IMR-90 (cell line): ENCODE measurements at places on chromosomes 13 and 19. TPM values are rescaled to one million over a fixed set of nuclear protein-coding genes. Genes with fewer than 3 reads are reported as not detected.

DNA sequence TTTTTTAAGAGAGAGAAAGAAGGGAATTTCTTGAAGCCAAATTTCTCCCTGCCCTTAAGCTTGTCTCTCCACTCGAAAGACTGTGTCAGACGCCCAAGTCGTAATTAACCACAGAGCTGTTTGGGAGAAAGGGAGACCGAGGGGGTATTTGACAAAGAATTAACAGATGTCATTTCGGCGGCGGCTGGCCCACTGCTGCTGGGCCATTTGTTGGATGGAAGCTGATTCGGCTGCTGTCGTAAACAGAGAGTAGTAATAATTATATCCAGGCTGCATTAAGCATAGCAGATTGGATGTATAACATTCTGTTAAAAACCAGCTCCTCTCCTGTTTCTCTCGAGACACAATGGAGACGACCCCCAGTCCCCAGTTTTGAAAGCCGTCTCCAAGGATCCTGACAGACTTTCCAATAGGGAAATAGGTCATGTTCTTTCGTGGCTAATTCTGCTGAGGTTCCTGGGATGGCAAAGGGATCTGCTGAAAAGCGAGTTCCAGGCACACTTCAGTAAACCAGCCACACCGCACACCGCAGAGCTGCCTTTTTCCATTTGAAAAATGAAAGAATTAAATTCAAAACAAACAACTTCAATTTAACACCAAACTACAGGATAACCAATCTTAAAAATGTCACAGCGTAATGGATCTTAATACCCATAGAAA lies 71.5 kb downstream of the KCTD15 start:
- DNase-seq = no peak

DNA sequence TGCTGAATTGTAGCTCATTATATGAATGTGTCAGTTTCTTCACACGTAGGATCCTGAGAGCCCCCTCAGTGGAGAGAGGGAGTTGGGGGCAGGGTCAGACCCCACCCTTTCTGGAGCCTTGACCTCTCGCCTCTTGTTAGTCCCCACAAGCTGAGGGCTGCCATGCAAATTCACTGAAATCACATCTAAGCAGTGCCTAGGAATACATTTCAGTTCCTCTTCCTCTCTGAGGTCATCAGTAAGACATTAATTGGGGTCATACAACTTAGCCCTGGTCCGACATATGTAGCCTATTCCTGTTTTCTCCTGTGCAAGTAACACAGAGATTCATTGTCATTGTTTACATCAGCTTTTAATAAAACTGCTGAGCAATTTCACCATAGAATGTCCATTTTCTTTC lies 30.0 kb downstream of the MYO9B start:
- DNase-seq = no peak

DNA sequence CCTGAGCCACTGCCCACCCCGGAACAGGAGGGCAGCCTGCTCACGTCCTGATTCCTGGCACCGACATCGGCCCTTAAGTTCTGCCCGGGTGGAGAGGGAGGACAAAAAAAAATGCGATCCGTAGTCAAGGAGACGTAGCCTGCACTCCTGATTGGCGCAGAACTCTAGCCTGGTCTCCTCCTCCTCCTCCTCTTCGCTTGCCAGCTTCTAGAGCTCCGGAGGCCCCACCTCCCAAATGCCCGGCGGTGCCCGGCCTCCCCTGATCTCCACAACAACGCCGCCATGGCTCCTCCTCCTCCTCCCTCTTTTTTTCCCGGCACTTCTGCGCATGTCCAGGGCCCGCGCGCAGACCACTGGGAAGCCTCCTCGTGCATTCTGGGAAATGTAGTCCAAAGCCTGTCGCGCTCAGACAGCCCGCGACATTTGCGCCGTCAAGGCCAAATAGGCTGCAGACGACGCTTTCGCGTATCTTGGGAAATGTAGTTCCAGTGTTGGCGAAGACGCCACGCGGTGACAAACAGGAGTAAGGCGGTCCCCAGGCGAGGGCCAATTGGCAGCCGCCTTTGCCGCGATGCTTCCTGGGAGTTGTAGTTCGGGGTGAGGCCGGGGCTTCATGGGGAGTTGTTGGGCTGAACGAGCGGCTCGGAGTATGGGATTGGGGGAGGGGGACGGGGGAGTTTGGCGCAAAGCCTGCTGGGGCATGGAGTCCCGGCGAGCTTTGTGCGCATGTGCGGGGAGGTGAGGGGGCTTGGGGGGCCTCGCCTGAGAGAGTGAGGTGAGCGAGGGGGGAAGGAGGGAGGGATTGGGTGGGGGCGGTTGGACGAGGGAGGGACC lies at the start of gene ZNF444:
TSS of gene ZNF444 (plus strand) at position 705 of the 834 bp plus-strand sequence. CDS start 5,625 bp downstream, outside the sequence.
- DNase-seq = peak; percentile 99

DNA sequence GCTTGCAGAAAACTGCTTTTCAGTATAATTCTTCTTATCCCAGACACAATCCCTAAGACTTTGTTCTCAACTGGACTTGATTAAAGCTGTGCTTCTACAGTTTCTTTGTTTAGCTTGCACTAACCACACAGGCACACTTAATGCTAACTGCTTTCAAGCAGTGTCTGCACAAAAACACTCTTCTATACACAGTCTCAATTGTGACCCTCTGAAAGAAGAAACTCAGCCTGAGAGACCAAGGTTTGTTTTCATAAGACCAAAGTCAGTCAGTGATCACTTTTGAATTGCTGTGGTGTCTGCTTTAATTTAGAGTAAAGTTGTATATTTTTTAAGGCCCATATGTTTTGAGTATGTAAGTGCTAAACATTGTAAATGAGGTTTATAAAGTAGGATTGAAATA lies 431.2 kb downstream of the KCTD12 start:
- peak; percentile 13 for DNase-seq

- no peak for DNase-seq
Measured at GRCh38 chr19:34731019-34731829, 2.8 kb upstream of the ZNF181 start.

DNA sequence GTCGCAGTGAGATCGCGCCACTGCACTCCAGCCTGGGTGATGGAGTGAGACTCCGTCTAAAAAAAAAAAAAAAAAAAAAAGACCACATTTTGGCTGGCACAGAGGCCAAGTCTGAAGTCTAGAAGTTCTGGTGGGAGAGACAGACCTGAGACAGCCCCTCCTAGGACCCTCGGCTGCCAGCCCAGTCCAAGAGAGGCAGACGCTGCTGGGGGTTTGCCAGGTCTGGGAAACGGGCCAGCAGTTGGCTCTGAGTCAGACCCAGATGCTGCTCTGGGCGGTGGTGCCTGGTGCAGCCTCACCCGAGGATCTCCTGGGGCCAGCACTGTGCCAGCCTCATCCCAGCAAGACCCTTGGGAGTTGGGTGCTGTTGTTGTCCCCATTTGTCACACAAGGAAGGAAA lies 5.8 kb downstream of the FCHO1 start:
- DNase-seq = peak; percentile 50

- DNase-seq = no peak
Measured at GRCh38 chr19:29630655-29631054, 24.6 kb downstream of the POP4 start.

DNA sequence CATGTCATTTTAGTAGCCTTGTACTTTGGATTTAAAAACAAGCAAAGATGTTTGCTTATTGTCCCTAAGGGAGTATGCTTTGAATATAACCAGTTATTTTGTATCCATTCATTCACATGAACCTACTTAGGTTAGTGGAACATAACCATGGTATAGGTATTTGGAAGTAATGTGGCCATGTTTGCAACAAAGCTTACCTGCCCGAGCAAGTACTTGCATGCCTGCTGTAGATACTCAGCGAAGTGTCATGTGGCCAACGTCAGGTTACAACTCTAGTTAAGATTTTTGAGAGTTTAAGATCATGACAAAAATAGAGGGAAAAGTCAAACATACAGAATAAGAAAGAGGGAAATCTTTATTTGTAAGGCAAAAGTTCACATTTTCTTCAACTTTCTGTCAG lies 57.2 kb downstream of the COG6 start:
- no peak for DNase-seq

DNA sequence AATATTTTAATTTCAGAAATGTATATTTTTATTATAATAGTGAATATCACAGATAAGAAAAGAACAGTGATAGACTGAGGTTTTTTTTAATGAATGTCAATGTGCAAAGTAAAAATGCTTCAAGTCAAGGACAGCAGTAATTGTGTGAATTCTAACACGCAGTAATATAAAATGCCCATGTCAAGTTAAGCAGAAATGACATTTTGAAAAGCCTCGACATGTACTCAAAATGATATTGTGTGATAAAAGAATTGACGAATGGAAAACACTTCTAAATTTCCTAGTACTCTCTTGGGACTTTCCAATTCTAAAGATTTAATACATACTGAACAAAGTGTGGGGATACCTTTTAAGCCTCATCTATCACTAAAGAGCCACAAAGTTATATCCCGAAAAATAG lies 172.6 kb downstream of the SLITRK6 start:
- DNase-seq = no peak

DNA sequence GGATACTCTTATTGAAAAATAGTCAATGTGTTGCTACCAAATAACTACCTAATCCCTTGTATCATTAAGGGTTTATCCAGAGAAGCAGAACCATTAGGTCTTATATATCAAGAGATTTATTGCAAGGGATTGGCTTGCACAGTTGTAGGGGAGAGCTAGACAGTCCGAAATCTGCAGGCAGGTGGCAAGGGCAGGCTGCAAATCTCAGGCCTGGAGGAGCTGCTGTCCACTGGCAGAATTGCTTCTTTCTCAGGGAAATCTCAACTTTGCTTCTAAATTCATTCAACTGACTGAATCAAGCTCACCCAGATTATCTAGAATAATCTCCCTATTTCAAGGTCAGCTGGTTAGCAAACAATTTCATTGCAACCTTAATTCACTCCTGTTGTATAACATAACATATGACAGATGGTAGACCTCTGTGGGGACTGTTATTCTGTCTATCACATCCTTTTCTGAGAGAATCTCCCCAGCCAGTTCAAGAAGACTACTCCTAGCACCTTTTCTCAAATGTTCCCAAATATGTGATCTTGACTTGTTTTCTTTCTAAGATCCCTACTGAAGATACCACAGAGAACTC lies 194.2 kb downstream of the NHLRC3 start:
- no peak for DNase-seq

GRCh38 chr13:95660981-95661581 lies 15.9 kb upstream of the DNAJC3 start:
- DNase-seq = peak; percentile 50

DNA sequence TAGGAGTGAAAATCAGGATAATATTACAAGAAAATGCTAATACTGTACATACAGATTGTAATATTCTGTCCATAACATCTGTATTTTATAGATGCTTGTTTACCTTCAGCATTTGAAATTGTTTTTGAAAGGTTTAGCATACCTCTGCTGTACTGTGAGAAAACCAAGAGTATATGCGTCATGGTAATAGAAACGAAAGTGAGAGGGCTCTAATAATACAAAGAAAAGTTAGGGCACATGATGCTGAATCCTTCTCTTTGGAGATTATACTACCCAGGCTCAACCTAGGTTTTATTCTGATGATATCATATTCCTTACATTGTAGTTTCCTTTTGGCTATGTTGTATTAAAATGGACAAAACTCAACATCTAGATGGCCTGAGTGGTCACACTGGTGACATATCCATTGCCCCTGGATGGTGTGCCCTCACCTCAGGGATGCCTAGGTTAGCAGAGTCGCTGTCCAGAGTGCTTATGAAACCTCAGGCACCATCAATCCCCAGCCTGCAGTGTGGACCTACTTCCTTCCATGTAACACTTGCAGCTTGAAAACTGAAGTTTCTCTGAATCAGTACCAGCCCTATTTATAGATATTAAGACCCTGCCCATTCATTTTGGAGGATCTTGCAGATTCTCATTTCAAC lies 253.7 kb downstream of the KCTD12 start:
- no peak for DNase-seq

DNA sequence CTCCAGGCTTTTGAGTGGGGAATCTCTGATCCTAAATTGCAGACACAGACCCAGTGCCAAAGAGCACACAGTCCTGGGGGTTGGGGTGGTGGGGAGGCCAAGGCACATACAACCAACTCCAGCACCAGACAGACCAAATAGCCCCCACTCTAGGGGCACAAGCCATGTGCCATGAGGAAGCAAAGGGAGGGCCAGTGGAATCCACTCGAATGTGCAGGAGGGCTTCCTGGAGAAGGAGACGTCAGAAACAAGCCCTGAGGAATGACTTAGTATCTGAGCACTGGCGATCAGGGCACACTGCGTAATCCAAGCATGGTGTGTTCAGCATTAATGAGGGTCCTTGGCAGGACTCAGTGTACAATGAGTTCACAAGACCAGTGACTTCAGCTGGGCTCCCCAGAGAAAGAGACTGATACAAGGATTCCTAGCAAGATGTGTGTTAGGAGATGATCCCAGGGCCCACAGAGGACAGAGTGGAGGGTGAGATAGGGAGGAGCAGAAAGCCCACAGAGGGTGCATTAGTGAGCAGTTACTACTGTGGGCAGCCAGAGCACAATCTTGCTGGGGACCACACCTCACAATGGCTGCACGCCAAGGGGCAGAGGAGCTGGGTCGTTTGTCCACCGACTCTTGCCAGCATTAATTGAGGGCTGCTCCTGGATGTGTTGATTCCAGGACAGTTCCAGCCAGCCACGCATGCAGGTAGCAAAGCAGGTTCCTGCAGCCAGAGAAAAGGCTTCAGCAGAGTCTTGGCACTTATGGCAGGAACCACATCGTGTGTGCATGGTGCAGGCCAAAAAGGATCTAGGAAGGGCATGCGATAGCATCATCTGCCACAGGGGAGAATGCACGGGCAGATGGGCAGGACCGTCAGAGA lies 152.6 kb upstream of the VSTM2B start:
- no peak for DNase-seq

The GJB6 gene
- not detected in 2 replicates for total RNA-seq

The TUBA3C gene
- not detected in 2 replicates for total RNA-seq

The STRN4 gene
- 36.7 and 37.8 TPM in 2 replicates for total RNA-seq

The ZNF440 gene
- 8.4 and 9.4 TPM in 2 replicates for total RNA-seq

The ZNF91 gene
- 17.0 and 21.4 TPM in 2 replicates for total RNA-seq

The BLOC1S3 gene
- total RNA-seq = 0.83 and 1.1 TPM in 2 replicates

The HSH2D gene
- total RNA-seq = not detected in 2 replicates
